ENCODE measurements at places on chromosomes 1 and 21.

- no peak for DNase-seq
Measured at GRCh38 chr1:239725933-239726332, 339.6 kb downstream of the CHRM3 start.

DNA sequence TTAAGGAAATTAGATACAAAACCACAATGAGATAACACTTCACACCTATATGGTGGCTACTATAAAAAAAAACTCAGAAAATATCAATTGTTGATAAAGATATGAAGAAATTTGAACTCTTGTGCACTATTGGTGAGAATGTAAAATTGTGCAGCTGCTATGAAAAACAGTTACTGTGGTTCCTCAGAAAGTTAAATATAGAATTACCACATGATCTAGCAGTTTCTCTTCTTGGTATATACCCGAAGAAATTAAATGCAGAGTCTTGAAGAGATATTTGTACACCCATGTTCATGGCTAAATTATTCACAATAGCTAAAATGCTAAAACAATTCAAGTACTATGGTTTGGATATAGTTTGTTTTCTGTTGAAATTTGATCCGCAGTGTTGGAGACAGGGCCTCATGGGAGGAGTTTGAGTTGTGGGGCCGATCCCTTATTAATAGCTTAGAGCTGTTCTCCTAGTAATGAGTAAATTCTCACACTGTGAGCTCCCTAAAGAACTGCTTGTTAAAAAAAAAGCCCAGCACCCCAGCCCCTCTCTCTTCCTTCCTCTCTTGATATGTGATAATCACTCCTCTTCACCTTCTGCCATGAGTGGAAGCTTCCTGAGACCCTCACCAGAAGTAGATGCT lies 1412.1 kb downstream of the PLA2G4A start:
- no peak for DNase-seq

DNA sequence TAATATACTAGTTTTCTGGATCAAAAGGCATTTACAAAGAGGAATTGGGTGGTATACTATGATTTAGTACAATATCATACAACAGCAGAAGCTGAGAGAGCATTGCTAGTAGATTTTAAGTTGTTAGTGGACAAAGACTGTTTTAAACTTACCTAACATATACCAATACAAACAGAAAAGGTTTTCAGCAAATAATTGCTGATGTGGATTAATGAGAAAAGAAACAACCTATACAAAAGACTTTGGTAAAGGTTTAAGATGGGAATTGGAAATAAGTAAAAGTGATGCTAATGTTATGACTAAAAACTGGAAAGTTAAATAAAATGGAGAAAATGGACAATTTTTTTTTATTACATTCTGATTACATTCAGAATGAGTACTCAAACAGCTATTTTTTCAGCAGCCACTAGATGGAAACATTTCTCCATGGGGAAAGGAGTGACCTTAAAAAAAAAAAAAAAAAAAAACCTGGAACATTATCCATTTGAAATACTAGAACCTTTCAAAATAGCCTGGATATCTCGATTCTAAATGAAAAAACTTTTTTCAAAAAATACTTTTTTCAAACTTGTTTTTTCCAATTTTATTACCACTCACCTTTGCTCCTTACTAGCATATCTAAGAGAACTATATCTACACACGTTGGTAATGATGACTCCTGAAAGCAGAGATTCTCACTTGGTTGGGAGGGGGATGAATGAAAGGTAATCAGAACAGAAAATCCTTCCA lies 55.4 kb downstream of the EPRS1 start:
- DNase-seq: peak; percentile 13

DNA sequence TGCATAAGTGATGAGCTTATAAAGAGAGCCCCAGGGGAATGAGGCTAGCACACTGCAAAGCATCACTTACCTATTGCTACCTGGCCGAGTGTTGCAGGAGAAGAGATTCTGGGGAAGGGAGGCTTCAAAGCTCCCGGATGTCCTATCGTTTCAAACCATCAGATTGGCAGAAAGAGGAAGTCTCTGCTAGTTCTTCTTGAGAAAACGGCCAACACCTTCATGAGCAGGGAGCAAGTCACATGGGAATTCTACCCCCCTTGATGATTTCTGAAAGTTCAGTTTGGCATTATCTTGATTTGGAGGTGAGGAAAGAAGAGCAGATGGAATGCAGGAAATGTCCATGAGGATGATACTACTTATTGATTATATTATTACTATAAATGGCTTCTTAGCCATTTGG lies 16.2 kb downstream of the SYF2 start:
- no peak for DNase-seq

GRCh38 chr1:89608984-89609725 lies 23.8 kb upstream of the LRRC8C start:
- no peak for DNase-seq

GRCh38 chr1:6481820-6482219 lies 9.6 kb downstream of the PLEKHG5 start:
- no peak for DNase-seq

- no peak for DNase-seq
Measured at GRCh38 chr21:18588001-18588662, 184.5 kb upstream of the TMPRSS15 start.

DNA sequence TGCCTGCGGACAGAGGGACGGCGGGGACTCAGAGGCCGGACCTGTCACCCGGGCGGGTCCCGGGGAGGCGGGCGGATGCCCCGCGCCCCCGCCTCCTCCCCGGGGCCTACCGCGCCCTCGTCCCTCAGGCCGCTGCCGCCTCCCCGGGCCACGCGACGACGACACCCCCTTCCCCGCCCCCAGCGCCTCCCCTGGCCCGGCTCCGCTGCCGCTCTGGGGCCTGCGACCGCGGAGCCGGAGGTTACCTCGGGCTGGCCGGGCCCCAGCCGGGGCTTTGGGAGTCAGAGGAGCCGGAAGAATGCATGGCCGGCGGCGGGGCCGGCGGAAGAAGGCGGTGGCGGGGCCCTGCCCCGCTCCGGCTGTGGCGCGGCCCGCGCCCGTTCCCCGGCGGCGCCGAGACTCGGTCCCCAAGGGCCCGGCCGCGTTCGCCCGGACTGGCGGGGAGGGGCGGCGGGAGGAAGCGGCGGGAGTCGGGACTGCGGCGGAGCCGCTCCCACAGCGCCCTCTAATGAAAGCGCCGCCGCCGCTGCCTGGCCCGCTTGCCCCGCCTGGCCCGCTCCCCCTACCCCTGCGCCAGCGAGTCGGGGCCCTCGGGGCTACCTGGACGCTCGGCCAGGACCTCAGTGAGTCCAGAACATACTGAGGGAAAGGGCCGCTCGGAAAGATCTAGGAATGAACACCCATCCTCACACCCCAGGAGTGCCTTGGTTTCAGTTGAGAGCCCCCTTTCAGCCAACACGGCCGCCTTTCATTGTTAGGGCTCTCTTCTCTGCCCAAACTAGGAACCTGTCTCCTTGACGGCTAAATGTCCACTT lies at the start of gene LPGAT1:
Gene LPGAT1 (minus strand): TSS at position 436 of the 815 bp plus-strand sequence. CDS start 1,467 bp downstream, outside the sequence.
- peak; percentile 70 for DNase-seq

GRCh38 chr21:33247599-33247998 lies 17.9 kb downstream of the IFNAR2 start:
- no peak for DNase-seq

- no peak for DNase-seq
Measured at GRCh38 chr1:2129256-2129943, 65.2 kb downstream of the FAAP20 start.

GRCh38 chr1:109443476-109443875 lies 17.2 kb upstream of the PSMA5 start:
- no peak for DNase-seq

DNA sequence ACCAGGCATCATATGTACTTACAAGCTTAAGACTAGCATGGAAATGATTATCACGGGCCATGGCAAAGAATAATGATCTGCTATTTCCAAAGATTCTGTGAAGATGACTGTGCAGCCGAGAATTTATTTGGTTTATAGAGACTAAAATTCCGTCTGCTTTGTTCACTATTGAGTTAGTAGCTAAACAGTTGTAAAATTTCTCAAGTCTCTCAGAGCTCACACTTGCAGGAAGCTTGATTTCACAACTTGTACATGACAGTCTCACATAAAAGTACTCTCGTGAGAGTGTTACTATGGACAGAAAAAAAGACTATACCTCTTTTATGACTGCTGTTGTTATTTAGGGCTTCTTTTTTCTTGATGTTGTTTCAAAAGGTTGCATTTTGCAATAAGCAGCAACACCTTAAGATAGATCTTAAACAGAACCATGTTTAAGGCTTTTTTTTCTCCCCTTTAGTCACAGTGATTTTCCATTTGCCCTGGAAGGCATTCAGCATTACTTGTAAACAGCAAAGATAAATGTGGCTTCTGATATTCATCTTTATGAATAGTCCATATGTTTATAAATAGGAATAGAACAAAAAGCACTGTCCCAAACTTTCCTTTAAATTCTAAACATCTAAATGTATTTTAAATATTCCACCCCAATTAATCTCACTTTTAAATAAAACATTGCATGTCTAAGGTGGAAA lies 24.8 kb downstream of the ST6GALNAC5 start:
- DNase-seq: no peak

DNA sequence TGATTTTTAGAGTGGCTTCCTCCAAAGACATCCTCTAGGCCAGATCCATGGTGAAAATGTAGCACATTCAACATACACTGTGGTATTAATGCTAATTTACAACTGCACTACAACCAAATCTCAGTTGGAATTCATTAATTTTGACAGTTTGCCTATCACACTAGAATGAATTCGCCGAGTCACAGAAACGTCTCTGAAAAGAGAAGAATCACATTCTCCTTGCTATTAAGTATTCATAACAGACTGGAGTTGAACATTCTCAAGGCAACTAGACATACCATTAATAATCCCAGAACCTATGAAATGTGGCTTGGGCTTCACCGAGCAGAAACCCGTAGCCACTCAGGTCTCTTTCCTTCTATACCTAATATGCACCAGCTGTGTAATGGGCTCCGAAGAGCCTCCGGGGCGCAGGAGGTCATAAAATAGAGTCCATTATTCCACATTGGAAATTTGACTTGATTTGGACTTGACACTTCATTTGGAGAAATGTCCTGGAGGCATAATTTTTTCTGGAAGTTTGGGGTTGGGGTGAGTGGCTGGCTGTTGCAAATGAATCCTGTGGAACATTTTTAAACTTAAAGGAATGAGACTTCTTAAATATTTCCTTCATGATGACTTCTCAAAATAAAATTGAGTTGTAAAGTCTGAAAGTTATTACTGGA lies 117.1 kb downstream of the DSCAM start:
- DNase-seq: no peak

DNA sequence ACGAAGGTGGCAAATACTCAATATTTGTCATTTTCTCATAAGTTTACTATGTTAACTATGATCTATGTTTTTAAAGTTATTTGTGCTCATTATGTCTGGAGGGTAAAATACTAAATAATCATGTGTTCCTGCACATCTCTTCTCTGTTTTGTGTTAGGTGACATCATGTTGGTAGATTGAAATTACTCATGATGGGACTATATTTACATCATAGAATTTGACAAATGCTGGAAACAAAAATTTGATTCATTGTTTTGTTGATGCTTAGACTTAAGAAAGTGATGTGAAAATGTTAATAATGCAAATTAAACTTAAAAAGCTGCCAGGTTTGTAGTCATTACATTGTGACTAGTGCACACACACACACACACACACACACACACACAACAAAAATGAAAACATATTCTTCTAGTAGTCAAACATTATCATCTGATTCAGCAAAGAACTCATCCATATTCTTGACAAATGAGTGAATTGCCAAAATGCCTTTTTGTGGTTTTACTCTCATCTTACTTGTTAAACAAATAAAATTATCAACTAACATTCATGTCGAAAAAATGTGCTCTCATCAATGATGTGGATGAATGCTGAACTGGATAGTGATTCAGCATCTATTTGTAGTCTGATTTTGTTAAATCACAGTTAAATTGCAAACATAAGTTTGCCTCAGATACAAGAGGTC lies 870.7 kb downstream of the BRINP3 start:
- no peak for DNase-seq

DNA sequence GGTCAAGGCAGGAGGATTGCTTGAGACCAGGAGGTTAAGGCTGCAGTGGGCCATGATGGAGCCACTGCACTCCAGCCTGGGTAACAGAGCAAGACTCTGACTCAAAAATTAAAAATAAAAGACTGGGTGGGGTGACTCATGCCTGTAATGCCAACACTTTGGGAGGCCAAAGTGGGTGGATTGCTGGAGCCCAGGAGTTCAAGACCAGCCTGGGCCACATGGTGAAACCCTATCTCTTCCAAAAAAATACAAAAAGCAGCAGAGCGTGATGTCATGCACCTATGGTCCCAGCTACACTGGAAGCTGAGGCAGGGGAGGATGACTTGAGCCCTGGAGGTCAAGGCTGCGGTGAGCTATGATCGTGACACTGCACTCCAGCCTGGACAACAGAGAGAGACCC lies 44.4 kb upstream of the COX20 start:
- DNase-seq: no peak

DNA sequence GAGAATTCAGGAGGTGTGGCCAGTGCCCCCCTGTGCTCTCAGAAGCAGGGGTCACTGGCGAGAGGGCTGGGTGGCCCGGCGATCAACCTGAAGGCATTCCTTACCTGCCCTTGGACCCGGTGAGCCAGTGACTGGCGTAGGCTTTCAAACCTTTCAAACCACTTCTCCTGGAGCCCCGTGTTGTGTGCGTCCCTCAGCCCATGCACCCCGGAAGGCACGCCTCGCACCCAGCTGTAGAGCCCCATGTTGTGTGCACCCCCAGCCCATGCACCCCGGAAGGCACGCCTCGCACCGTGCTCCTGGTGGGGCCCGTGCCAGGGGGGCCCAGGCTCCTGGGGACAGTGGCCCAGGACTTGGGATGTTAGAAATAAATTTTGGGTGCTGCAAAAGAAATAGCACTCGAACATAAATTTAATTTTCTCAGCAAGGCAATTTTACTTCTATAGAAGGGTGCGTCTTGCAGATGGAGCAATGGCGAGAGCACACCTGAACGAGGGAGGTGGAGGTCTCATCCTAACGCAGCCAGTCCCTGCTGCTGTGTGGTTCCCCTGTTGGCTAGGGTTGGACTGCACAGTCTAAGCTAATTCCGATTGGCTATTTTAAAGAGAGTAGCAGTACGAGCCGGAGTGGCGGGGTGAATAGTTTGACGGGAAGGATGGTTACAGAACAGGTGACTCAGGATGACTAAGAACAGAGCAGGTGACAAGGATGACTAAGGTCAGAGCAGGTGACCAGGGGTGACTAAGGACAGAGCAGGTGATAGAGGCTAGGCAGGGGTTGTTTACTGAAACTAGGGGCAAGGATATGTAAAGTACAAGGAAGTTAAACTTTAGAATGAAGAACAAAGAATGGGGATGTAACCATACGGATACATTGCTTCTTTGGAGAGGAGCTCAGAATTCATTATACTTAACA lies 47.4 kb downstream of the PRKCZ start:
- DNase-seq: no peak

- DNase-seq: no peak
Measured at GRCh38 chr1:76136894-76137293, 62.3 kb downstream of the ST6GALNAC3 start.

DNA sequence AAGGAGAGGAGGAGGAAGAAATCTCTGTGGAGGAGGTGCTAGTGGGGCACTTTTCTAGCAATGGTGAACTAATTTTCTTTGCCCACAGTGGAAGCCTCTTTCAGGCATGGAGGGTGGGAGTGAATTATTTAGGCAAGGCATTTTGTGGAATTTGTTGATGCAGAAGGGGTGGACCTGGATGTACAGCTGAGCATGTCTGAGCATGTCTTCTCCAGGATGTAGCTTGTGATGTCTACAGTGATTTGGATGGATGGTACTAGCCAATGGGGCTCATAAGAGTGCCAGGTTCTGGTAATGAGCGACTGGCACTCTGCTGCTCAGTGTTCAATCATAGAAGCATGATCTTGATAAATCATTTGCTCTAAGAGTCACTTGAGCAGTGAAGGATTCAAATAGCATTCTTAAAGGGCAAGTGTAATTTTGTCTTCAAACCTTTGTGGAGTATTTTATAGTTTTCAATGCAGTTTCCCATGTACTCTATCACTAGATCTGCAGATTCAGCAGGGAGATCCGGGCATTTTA lies 153.9 kb upstream of the LMO4 start:
- DNase-seq: no peak

- DNase-seq: no peak
Measured at GRCh38 chr1:216793973-216794372, 70.7 kb upstream of the ESRRG start.

Data from NT2/D1 (cell line).